ENCODE measurements at places on chromosomes 13 and 19.

- DNase-seq = no peak
Observed at GRCh38 chr13:35514801-35515502, 38.5 kb upstream of the MAB21L1 start.

GRCh38 chr19:3470500-3471128 is 9.7 kb downstream of the SMIM24 start:
- DNase-seq = no peak

DNA sequence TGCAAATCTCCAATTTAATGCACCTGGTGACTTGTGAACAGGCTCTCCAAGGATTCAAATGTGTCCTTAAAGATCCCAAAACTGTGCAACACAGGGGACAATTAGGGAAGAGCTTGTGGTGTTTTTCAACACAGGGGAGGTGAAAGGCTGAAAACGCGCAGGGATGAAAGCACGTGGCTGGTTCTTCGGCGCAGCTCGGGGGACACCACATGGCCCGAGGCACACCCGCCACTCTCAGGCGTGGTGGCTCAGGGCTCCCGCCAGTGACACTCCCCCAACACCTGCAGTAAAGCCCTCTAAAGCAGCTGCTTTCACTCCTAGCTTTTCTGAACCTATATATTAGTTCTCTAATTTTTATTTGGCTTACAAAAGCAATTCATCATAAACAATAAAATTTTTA is 91.9 kb downstream of the SPACA7 start:
- no peak for DNase-seq

- no peak for DNase-seq
Observed at GRCh38 chr13:35471706-35472322, 4.7 kb downstream of the MAB21L1 start.
